ENCODE measurements at places on chromosomes 2 and 18.

- H3K36me3 ChIP-seq, result no peaks in the 10 kb centered on the region
- no peak for DNase-seq
- no peak overlapping the region for H3K27ac ChIP-seq
- no peak overlapping the region for H3K4me3 ChIP-seq
- no peaks in the 10 kb centered on the region for H3K27me3 ChIP-seq
- no peaks in the 10 kb centered on the region for H3K4me1 ChIP-seq
Measured at GRCh38 chr2:83873110-83873509, 586.0 kb downstream of the SUCLG1 start.

DNA sequence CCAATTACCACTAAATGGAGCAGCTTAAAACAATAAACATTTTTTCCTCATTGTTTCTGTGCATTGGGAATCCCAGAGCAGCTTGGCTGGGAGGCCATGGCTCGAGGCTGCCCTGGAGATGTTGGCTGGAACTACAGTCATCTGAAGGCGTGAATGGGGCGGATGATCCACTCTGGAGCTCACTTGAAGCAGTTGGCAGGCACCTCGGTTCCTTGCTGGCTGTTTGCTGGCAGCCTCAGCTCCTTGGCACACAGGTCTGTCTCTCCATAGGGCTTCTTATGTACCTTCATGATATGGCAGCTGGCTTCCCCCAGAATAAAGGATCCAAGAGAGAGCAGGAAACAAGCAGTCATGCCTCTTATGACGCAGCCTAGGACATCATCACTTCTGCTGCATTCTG, 227.0 kb upstream of the COPS8 start:
- H3K27me3 ChIP-seq, result no peaks in the 10 kb centered on the region
- H3K27ac ChIP-seq, result no peak overlapping the region
- H3K36me3 ChIP-seq, result no peaks in the 10 kb centered on the region
- H3K4me1 ChIP-seq, result no peaks in the 10 kb centered on the region

DNA sequence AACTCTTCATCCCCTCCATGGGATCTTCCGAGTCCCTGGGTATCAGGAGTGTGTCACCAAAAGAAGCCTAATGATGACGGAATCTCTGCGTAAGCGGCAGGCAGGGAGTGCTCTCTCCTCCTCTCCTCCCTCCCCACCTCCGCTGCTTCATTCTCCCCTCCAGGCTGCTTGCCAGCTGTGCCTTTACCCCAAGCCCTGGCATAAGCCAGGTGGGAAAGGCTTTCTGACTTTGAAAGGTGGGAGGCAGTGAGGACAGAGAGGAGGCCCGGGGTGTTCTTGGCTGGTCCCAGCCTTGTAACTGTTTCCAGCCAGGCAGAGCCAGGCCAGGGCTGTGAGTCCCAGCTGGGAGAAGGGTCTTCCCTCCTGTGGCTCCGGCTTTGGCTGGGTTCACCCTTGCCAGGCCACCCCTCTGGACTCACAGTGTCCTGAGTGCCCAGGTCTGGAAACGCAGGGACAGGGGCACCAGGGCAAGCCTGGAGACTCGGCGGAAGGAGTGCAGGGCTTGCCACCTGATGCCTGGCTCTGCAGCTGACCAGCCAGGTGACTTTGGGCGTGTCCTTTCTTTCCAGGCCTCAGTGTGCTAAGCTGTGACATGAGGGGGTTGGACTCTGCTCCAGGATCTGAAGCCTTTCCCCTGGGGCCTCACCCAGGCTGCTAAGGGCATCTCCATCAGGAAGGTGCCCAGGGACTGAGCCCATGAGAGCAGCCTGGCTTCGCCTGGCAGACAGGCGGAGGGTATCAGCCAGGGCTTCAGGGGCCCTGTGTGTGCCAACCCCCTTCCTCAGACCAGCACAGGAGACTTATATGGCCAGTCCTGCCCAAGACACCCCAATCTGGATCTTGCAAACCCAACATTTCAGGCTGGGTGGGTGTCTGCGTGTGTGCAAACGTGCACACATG, 32.7 kb upstream of the HPCAL1 start:
- no peaks in the 10 kb centered on the region for H3K27me3 ChIP-seq
- H3K4me1 ChIP-seq, result no peaks in the 10 kb centered on the region
- no peak for DNase-seq
- H3K27ac ChIP-seq, result no peak overlapping the region
- H3K36me3 ChIP-seq, result no peaks in the 10 kb centered on the region
- no peak overlapping the region for H3K4me3 ChIP-seq

DNA sequence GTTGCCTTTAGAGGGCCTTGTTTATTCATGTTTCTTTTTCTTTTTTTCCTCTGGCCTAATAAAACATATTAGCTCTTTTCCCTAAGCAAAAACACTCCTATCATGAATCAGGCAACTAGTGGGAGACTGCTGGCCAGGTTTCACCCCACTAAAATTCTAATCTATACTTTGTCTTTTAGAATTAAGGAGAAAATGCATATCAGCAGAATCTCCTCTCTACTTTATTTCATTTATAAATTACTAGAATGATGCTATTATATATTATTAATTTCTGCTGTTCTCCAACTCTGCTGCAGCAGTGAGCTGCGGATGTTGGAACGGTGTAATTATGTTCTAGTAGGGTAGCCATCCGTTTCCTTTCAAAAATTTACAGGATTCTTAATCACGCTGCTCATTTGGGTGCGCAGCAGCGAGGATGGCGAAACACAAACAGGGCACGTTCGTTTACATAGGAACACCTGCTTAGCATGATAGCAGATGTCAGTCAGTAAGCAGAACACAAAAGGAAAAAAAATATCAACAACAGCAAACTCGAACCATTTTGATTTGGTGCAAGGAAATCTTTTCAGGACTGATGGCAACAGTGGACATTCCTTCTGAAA, 30.5 kb downstream of the ZEB2 start:
- H3K4me1 ChIP-seq, result peaks cover 6% of the 10 kb centered on the region
- H3K36me3 ChIP-seq, result no peaks in the 10 kb centered on the region
- DNase-seq, result no peak
- no peak overlapping the region for H3K4me3 ChIP-seq

DNA sequence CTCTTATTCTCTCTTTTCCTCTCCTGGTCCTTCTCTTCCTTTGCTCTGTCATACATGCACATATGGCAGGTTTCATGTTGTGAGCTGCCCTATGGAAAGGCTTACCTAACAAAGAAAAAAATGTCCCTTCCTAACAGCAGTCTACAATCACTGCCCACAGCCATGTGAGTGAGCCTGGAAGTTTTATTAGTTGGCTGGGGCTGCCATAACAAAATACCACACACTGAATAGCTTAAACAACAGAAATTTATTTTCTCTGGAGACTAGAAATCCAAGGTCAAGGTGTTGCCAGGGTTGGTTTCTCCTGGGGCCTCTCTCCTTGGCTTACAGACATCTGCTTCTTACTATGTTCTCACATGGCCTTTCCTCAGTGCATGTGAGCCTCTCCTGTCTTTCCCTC, 142.1 kb downstream of the TRIB2 start:
- H3K27ac ChIP-seq, result no peak overlapping the region
- DNase-seq, result no peak
- H3K36me3 ChIP-seq, result no peaks in the 10 kb centered on the region
- H3K4me3 ChIP-seq, result no peak overlapping the region
- no peaks in the 10 kb centered on the region for H3K4me1 ChIP-seq

GRCh38 chr18:8978394-8978793, 124.1 kb upstream of the NDUFV2 start:
- H3K27me3 ChIP-seq, result no peaks in the 10 kb centered on the region
- no peak overlapping the region for H3K4me3 ChIP-seq
- H3K4me1 ChIP-seq, result no peaks in the 10 kb centered on the region
- no peaks in the 10 kb centered on the region for H3K36me3 ChIP-seq
- DNase-seq, result no peak
- no peak overlapping the region for H3K27ac ChIP-seq

GRCh38 chr2:150729495-150729955, 242.1 kb upstream of the RND3 start:
- no peak overlapping the region for H3K4me3 ChIP-seq
- no peak overlapping the region for H3K27ac ChIP-seq
- no peaks in the 10 kb centered on the region for H3K27me3 ChIP-seq
- no peaks in the 10 kb centered on the region for H3K36me3 ChIP-seq
- DNase-seq, result no peak
- no peaks in the 10 kb centered on the region for H3K4me1 ChIP-seq

GRCh38 chr2:159758686-159759085, 39.3 kb downstream of the CD302 start:
- DNase-seq, result no peak
- H3K4me1 ChIP-seq, result no peaks in the 10 kb centered on the region
- H3K27me3 ChIP-seq, result no peaks in the 10 kb centered on the region
- peaks cover 87% of the 10 kb centered on the region for H3K36me3 ChIP-seq

DNA sequence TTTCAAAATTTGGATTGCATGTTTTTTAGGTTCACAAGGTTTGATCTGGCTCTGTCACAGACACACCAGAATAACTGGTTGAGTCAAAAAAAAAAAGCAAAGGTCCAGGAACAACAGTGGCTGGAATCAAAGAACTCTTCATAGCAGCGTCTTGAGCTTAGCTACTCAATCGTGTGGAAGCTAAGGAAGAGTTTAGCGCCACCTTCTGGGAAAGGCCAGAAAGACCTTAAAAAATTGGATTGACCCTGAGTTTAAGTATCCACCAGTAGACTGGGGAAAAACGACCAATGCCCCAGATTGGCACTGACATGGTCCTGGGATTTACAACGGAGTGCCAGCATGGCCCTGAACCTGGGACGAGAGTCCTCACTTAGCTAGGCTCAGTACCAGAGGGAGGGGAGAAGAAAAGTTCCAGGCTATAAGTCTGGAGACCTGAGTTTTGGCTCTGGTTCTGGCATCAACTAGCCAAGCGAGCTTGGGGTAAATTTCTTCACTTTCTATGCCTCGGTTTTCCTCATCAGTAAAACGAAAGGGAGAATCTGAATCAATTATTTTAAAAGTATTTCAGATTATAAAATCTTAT, 71.1 kb upstream of the TFCP2L1 start:
- no peaks in the 10 kb centered on the region for H3K36me3 ChIP-seq
- H3K4me1 ChIP-seq, result no peaks in the 10 kb centered on the region
- DNase-seq, result peak; percentile 70
- no peak overlapping the region for H3K4me3 ChIP-seq
- H3K27me3 ChIP-seq, result no peaks in the 10 kb centered on the region

GRCh38 chr2:239775623-239776435, 249.3 kb downstream of the NDUFA10 start:
- no peak overlapping the region for H3K27ac ChIP-seq
- H3K4me1 ChIP-seq, result no peaks in the 10 kb centered on the region

- H3K4me1 ChIP-seq, result no peaks in the 10 kb centered on the region
- no peak for DNase-seq
- H3K27me3 ChIP-seq, result no peaks in the 10 kb centered on the region
- no peaks in the 10 kb centered on the region for H3K36me3 ChIP-seq
- H3K27ac ChIP-seq, result no peak overlapping the region
- H3K4me3 ChIP-seq, result no peak overlapping the region
Measured at GRCh38 chr2:181203916-181204315, 223.5 kb downstream of the UBE2E3 start.

GRCh38 chr2:217597681-217598080, 405.1 kb downstream of the TNS1 start:
- DNase-seq, result no peak
- H3K4me1 ChIP-seq, result no peaks in the 10 kb centered on the region
- H3K27ac ChIP-seq, result no peak overlapping the region
- H3K27me3 ChIP-seq, result no peaks in the 10 kb centered on the region
- no peaks in the 10 kb centered on the region for H3K36me3 ChIP-seq

DNA sequence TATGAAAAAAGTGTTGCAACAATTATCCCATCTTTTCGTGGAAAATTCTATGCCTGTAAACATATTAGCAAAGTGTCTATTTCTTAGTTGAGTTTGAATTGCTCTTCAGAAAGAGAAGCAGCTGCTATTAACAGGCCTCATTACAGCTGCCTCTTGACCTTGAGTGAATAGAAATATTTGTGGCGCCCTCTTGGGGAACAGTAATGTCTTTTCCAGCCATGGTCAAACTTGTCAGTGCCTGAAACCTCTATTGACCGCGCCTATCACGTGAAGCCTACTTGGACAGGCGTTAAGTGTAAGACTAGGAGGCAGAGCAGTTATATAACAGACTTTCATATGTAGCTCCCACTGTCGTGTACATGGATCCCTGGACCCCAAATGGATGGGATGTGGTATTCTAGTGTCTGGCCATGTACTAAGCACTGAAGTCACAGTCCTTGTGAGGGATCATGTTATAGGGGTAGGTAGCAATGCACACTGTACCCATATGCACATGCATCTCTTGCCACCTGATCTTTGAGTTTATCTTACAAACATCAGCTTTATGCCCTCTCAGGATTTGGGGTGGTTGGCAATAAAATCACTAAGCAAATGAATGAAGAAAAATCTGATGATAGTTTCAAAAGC, 245.0 kb downstream of the PTGR3 start:
- no peak for DNase-seq
- H3K4me3 ChIP-seq, result no peak overlapping the region
- H3K27ac ChIP-seq, result no peak overlapping the region
- H3K27me3 ChIP-seq, result no peaks in the 10 kb centered on the region

GRCh38 chr2:60839126-60839813, 42.1 kb upstream of the REL start:
- no peaks in the 10 kb centered on the region for H3K4me1 ChIP-seq
- H3K36me3 ChIP-seq, result no peaks in the 10 kb centered on the region
- H3K27me3 ChIP-seq, result no peaks in the 10 kb centered on the region
- no peak overlapping the region for H3K4me3 ChIP-seq
- no peak overlapping the region for H3K27ac ChIP-seq

- DNase-seq, result no peak
- no peak overlapping the region for H3K4me3 ChIP-seq
- H3K27ac ChIP-seq, result no peak overlapping the region
Measured at GRCh38 chr2:122166820-122167219, 411.4 kb downstream of the TSN start.

DNA sequence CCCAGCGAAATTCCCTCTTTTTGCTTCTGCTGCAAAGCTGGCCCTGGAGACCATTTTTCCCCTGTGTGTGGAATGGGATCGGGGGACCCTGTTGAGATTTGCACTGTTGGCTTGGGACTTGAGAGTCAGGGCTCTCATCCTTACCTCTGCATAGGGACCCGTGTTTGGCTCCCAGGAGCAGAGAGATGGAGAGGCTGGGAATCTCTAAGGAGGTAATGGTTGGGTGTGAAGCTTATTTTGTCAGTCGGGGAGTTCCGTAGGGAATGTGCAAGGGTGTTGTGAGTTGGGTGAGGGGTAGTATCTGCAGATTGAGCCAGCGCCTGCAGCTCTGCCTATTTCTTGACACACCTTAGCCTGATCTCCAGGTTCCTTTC, 4.5 kb downstream of the GATA6 start:
- H3K4me3 ChIP-seq, result peak overlapping the region; percentile 87
- H3K27me3 ChIP-seq, result no peaks in the 10 kb centered on the region
- peak overlapping the region; percentile 95 for H3K27ac ChIP-seq
- DNase-seq, result no peak
- H3K4me1 ChIP-seq, result peaks cover 4% of the 10 kb centered on the region
- peaks cover 5% of the 10 kb centered on the region for H3K36me3 ChIP-seq

DNA sequence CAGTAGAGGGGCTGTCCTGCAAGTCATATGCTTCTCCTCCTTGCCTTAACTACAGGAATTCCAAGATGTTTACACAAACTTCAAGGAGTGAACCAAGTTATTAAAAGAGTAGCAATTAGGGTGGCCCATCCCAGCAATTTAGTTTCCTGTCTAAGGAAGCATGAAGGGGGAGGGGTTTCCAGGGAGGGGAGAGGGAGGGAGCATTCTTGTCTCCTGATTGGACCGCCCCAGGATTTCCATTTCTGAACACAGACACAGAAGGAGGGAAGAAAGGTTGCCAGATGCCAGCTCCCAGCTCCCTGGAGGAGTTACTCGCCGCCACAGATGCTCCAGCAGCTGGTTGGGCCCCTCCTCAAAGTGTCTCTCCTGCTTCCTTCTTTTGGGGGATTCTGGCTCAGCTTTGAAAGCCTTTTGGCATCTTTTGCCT, 107.6 kb downstream of the TRIB2 start:
- no peak for DNase-seq
- no peaks in the 10 kb centered on the region for H3K36me3 ChIP-seq
- peak overlapping the region; percentile 51 for H3K27ac ChIP-seq

GRCh38 chr2:186575302-186575701, 14.6 kb upstream of the ITGAV start:
- no peak overlapping the region for H3K4me3 ChIP-seq
- H3K27me3 ChIP-seq, result no peaks in the 10 kb centered on the region
- DNase-seq, result no peak
- no peaks in the 10 kb centered on the region for H3K36me3 ChIP-seq

Measured in Peyer's patch (tissue), 4 donors.